ENCODE measurements at places on chromosomes 7 and 10.

DNA sequence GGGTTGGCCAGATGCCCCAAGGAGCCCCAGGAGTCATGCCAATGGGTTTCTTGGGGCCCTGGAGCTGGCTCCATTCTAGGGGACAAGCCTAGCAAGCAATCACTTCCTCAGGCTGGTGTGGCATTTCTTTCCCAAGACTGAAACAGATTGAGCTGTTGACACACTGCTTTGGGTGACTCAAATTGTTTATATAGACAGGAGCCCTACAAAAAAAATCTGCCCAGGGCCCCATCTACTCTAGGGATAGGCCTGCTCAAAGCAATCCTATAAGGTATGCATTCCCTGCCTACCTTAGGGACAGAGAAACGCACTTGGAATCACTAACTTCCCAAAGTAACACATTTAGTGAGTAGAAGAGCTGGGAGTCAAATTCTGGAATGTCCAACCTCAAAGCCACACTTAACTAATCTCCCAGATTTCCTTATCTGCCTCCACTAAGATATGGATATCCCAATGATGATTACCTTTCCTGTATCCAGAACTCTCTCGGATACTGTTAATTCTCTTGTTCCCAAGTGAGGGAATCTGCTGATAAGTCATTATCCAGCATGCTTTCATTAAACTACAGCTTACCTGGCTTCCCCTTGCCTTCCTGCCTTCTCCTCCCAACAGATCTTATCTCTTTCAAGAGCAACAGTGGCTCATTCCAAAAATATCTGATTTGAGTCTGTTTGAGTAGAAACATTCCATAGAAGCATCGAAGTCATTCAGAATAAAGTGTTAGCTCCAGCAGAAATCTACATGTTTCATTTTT is 3.1 kb downstream of the ABLIM1 start:
- no peak for DNase-seq

GRCh38 chr10:93579089-93579488 is 12.6 kb downstream of the FFAR4 start:
- DNase-seq = no peak

GRCh38 chr7:42645906-42646305 is 266.0 kb downstream of the C7orf25 start:
- DNase-seq = no peak

DNA sequence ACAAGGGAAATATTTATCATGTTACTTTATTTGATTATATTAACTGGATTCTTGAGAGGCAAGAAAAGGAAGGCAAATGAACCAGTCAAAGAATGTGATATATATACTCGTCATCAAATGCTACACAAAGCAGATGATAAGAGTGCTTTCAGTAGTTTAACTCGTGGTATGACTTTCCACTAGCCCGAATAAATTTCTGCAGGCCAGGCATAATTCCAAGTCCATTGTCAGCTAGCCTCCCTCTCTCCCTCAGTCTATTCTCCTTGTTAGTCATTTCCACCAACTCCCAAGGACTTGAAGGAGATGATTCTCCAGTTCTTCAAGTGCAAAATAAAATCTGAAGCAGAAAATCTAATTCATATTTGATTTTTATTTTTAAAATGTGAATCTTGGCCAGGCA is 190.5 kb downstream of the GLI3 start:
- no peak for DNase-seq

DNA sequence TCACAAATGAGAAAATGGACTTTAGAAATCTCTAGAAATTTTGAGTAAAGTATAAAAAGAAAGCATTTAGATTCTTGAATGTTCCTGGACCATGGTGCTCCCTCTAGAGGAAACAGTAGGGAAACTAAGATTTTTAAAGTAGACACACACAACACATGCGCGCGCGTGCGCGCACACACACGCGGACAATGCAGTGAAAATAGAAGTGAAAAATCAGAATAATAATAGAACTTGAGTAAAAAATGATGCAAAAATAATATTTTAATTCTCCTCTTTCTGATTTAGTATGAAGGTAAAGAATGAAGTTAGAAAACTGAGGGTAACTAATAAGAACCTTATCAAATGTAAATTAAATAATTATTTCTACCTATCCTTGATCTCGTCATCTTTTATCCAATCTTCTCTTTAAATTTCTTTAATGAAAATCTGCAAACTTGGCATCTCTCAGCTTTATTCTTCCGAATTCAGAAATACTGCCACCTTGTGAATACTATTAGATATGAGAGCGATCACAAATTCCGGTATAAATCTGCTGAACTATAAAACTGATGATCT is 117.0 kb upstream of the AMPH start:
- no peak for DNase-seq

DNA sequence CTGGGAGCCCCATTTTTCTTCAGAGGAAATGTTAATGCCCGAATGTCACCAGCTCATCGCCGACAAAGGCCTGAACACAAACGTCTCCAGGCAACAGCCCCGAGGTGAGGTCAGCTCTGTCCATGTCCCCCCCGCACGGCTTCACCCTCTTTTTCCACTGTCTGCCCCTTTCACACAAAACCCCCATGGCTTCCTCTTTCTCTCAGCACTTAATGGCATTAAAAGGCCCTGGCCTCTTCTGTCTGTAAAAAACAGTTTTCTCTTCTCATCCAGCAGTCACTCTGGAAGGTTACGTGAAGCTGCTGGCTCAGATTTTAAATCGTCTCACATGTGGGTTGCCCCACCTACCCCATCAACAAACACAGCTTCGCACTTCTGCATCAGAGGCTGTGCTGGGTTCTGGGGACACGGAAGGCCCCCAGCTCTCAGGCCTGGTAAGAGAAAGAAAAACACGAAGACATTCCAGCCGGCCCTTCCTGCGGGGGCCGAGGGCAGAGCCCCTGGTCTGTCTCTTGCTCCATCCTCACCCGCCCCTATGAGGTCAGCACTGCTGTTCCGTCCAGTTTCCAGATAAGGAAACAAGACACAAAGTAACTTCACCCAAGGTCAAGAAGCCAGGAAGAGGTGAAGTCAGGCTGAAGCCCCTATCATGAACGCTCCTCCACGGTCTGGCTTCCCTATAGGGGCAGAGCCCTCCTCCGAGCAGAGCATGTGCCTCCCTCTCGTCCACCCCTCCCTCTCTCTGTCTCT is 91.1 kb upstream of the PDGFA start:
- DNase-seq = no peak

DNA sequence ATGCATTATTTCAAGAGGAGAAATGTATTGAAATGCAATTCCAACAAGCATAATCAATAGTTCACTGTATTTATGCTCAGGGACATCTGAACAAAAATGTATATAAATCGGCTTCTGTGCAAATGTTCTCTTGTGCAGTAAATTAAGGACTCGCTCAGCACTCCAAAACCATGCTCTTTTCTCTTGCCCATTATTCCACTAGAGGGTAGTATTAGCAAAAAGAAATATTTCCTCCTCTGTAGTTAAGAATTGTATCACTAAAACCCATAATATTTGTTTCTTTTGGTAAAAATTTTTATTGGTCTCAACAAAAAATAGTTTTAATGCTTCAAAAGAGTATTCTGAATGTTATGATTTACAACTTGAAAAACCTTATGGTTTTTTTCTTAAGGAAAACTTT is 803.1 kb downstream of the PCDH15 start:
- DNase-seq = no peak

- DNase-seq = peak; percentile 98
Measured at GRCh38 chr7:90850471-90850870, 254.3 kb downstream of the CDK14 start.

GRCh38 chr7:82677493-82677892 is 233.9 kb upstream of the CACNA2D1 start:
- DNase-seq = no peak

DNA sequence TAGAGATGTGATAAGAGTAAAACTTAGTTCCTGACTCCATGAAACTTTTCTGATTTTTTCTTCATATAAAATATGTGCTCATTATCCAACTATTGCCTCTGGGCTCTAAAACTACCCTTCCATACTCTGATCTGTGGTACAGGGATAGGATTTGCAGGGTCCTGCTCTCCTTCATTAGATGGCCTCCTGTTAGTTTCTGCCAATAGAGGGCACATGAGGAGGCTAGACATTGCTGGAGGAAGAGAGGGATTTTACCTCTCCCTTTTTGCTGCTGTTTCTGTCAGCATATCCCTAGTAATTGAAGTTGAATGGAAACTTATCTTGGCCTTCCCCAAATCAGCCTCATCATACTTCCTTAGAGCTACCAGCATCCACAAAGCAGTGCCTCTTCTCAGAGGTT is 269.4 kb downstream of the NXPH1 start:
- DNase-seq = no peak

- DNase-seq = no peak
Measured at GRCh38 chr7:158416283-158416933, 171.2 kb downstream of the PTPRN2 start.

- DNase-seq = no peak
Measured at GRCh38 chr7:33874943-33875342, 30.4 kb upstream of the BMPER start.

DNA sequence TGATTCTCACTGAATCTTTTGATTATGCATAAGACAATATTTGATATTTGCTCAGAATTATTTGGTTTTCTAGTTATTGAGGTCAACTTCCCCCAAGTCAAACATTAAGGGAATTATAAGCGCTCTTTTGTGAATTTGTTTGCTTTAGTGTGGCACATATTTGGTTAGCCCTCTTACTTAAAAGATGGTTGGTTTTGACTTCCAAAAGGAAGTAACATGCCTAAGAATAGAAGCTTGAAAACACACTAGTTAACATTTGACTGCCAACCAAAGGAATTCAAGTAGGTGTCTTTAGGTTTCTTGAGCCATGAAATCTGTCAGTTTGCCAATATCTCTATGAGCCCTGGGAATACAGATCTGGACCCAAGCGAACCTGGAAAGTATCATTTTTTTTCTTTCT is 24.9 kb downstream of the STEAP4 start:
- no peak for DNase-seq

GRCh38 chr7:44307301-44307900 is 18.0 kb downstream of the CAMK2B start:
- DNase-seq = no peak

- DNase-seq = no peak
Measured at GRCh38 chr10:101221549-101221948, 7.7 kb downstream of the LBX1 start.

GRCh38 chr10:3258394-3258793 is 85.8 kb upstream of the PITRM1 start:
- no peak for DNase-seq

GRCh38 chr10:101776161-101776817 is 375 bp upstream of the FGF8 start:
- DNase-seq = no peak

GRCh38 chr7:80379034-80379982 is 132.6 kb downstream of the GNAT3 start:
- DNase-seq = no peak

- DNase-seq = no peak
Measured at GRCh38 chr7:107286751-107287621, 118.2 kb downstream of the HBP1 start.

DNA sequence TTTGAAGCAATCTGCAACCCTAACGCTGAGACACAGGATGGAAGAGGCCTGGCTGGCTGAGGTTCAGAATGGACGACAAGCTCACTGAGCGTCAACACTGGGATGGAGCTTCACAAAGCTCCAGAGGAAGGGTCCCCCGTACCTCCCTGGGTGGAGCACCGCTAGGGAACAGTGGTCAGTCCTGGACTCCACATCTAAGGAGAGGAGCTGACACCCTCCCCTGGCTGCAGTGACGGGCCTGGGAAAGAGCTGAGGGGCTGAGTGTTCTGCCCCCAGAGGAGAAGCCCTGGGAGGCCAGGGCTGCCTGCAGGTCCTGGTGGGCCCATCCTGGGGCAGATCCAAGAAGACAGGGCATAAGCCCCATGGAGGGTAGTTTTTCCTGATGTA is 146.2 kb downstream of the ARHGAP22 start:
- DNase-seq = no peak

- no peak for DNase-seq
Measured at GRCh38 chr7:143406002-143406357, 2.7 kb downstream of the EPHA1 start.

GRCh38 chr10:110455446-110455845 is 42.3 kb upstream of the DUSP5 start:
- no peak for DNase-seq

GRCh38 chr7:138663725-138664710 is 37.1 kb downstream of the SVOPL start:
- peak; percentile 8 for DNase-seq

DNA sequence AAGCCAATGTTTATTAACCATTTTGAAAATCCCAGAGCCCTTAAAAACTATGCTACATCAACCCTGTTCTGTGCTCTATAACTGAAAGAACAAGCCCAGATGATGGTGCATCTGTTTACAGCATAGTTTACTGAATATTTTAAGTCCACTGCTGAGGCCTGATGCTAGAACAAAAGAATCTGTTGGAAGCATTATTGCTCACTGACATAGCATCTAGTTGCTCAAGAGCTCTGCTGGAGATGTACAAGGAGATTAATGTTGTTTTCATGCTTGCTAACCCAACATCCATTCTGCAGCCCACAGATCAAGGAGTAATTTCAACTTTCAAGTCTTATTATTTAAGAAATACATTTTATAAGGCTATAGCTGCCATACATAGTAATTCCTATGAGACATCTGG is 181.3 kb upstream of the FEZF1 start:
- DNase-seq = no peak

DNA sequence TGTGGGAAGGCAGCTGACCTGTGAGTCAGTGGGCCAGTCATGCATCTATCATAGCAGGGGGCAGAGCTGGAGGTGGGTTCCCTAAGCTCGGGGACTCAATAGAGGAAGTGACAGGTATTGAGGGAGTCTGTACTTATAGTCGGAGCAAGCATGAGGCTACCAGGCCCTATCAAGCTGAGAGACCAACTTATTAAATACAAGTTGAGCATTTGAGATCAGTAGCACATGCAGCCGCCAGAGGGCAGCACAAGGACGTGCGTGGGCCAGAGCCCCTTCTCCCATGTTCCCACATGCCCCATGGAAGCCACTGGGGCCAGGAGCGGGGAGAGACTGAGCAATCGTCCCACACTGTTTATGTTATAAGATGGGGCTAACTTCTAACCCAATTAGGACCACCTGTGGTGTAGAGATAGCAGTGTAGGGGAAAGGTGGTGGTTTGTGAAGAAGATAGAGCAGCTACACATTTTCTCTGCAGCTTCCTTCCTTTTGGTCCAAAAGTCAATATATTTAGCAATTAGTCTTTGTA is 13.0 kb upstream of the STK31 start:
- peak; percentile 22 for DNase-seq

All from NCI-H524 treated with DMSO at 0.1 percent for 48 hours (cell line).